Cortex of kidney (tissue), 1 donor: ENCODE measurements at places on chromosomes 7 and 10.

GRCh38 chr10:71812016-71812912 lies 38.8 kb downstream of the PSAP start:
- DNase-seq = no peak

DNA sequence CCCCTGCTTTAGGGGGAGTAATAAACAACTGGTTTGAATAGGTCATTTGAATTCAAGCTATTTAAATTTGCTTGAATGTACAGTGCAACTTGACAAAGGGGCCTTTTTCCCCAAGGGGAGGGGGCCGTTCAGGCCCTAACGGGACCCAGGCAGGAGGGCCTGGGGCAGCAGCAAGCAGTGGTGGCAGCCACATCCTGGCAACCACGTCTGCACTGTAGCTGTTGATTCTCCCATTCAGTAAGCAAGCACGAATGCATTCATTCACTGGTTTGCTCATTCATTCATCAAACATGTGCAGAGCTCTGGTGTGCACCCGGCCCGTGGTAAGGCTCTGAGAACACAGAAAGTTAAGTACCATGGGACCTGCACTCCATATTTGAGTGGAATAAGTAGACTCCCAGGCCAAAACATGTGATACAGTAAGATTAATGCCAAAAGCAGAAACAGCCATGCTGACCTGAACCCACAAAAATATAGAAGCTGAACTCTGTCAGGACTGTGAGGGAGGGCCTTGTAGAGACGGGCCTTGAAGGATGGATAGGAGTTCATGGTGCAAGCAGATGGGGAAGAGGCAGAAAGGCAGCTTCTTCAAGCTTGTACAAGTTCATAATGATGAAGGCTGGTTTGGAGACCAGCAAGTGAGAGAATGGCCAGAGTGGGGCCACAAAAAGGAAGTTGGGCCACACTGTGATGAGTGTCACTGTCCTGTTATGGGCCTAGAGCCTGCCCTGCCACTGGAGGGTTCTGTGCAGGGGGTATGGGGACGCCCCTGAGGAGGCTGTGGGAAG lies 29.3 kb upstream of the C10orf53 start:
- DNase-seq = no peak

DNA sequence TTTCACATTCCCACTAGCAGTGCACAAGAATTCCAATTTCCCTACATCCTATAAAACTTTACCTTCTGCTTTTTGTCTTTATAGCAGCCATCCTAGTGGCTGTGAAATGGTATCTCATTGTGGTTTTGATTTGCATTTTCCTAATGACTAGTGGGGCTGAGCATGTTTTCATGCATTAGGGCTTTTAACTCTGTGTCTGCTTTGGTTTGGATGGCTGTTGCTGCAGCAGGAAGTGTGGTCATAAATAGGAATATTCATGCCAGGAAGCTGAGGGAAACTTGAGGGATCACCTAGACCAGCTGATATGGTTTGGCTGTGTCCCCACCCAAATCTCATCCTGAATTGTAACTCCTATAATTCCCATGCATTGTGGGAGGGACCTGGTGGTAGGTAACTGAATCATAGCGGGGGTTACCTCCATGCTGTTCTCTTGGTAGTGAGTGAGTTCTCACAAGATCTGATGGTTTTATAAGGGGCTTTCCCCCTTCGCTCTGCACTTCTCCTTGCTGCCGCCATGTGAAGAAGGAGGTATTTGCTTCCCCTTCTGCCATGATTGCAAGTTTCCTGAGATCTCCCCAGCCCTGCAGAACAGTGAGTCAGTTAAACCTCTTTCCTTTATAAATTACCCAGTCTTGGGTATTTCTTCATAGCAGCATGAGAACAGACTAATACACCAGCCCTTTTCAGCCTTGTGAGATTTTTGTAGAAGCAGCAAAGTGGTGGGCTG lies 181.8 kb upstream of the PITRM1 start:
- no peak for DNase-seq

GRCh38 chr7:149188637-149189259 lies 6.6 kb upstream of the ZNF282 start:
- DNase-seq = no peak

DNA sequence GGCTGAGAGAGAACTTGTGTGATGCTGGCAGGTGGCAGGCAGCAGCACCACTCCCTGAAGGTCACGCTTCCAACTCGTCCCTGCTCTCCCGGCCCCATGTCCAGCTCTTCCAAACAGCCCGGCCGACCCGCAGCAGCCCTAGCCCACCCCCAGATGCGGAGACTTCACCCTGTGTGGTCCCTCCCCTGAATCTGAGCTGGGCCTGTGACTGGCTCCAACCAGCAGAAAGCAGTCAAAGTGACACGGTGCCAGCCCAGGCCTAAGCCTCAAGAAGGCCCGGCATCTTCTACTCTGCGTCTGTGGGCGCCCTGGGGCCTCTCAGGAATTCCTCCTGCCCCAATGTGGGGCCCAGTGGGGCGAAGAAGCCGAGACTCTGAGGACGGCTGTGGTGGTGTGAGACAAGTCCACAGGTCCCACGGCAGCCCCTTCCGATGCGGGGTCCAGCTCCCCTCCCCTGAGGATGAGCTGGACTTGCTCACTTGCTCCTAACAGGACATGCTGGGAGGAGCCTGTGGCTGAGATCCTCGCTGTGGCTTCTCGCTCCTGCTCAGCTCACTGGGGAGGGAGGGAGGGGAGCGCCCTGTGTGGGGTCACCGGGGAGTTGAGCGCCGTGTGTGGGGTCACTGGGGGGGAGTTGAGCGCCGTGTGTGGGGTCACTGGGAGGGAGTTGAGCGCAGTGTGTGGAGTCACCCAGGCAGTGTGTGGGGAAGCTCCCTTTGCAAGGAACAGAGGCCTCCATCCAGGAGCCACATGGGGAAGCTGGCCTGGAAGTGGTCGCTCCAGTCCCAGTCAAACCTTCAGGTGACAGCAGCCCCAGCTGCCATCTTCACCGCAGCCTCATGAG lies 9.5 kb downstream of the STK32C start:
- DNase-seq = no peak

- no peak for DNase-seq
Measured at GRCh38 chr7:16526742-16527540, at the start of gene LRRC72. Gene LRRC72, plus strand, starts transcription at chr7:16526825. Its CDS starts 128 bp downstream, at chr7:16526953.

GRCh38 chr7:39164887-39165286 lies 187.2 kb downstream of the POU6F2 start:
- no peak for DNase-seq

DNA sequence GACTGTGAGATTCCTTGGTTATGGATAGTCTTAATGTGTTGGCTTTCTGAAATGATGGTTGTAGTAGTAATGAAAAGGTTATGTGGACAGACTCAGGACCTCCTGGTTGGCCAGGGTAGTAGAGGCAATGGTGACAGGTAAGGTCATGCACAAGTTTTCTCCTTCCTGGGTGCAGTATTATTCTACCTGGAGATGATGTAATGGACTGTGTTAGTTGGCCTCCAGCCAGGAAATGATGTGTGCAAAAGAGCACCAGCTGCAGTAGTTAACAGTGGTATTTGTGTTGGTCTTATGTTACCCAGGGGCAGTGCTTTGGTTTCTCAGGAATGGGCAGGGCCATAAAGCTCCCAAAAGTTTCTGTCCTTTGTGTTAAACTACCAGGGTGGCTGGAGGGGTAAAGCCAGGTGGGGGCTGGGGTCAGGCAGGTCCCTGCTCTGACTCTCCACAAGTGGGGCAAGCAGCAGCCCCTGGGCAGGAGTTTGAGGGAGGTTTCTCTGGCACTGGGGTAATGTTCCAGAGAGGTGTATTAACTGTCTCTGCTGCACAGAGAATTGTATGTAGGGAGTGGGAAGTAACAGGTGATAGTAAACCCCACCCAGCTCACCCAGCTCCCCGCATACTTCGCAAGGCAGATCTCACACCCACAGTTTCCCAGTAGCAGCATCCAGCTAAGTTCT lies 36.3 kb downstream of the GPR22 start:
- DNase-seq = no peak

GRCh38 chr10:30853066-30853465 lies 178.6 kb downstream of the ZNF438 start:
- no peak for DNase-seq

DNA sequence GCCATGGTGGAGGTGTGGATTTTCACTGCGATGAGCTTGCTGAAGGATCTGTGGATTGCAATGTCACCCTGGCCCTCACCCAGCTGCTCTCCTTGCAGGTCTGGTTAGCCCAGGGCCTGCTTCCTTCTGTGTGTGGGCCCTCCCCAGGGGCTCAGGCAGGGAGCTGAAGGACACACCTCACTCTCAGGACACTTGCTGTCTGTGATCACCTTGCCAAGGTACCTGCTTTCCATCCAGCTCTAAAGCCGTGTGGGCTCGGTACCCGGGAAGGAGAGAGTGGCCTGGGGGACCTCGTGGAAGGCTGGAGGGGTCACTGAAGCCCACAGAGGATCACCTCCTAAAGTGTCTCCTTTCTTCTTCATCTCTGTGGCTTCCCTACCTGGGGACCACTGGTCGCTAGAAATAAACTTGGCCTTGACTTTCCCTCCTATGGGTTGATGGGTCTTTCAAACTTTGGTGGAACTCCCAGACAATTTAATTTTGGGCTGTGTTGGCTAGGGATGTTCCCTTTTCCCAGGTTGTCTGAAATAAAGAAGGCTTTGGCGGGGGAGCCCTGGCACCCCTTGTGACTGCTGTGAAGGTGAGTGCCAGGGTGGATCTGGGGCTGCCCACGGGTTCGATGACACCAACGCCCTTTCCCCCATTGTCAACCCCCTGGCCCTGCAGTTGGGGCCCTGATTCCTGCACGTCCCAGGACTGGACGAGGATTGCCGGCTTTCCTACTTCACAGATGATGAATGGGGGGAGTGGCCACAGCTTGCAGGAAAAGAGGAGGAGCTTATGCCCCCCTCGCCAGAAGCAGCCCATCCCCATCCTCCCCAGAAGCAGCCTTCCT lies 331.0 kb downstream of the ADARB2 start:
- DNase-seq = no peak

GRCh38 chr7:82029236-82029913 lies 259.5 kb upstream of the HGF start:
- DNase-seq = no peak

DNA sequence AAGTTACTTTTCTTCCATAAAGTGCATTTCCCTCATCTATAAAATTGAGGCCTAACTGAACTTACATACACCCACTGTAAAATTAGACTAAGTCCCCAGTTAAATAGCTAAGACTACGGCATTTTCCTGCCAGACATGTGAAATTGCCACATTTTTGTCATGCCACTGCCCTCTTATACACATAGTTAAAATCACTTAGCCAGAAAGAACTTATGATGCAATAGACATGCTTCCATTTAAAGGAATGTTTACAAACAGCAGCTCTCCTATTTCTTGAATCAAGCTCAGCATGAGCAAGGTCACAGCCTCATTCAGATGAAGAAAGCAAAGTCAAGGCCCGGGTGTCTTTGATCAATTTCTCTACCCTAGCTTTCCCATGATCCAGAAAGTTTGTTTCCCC lies 175.7 kb downstream of the LRRN3 start:
- DNase-seq = no peak
